Skeletal muscle cell (primary cell): ENCODE measurements at places on chromosomes 1 and 21.

- DNase-seq, result no peak
Measured at GRCh38 chr1:93723733-93724270, 42.2 kb upstream of the BCAR3 start.

- DNase-seq, result peak; percentile 57
Measured at GRCh38 chr1:153790966-153791647, 15.9 kb downstream of the SLC27A3 start.

DNA sequence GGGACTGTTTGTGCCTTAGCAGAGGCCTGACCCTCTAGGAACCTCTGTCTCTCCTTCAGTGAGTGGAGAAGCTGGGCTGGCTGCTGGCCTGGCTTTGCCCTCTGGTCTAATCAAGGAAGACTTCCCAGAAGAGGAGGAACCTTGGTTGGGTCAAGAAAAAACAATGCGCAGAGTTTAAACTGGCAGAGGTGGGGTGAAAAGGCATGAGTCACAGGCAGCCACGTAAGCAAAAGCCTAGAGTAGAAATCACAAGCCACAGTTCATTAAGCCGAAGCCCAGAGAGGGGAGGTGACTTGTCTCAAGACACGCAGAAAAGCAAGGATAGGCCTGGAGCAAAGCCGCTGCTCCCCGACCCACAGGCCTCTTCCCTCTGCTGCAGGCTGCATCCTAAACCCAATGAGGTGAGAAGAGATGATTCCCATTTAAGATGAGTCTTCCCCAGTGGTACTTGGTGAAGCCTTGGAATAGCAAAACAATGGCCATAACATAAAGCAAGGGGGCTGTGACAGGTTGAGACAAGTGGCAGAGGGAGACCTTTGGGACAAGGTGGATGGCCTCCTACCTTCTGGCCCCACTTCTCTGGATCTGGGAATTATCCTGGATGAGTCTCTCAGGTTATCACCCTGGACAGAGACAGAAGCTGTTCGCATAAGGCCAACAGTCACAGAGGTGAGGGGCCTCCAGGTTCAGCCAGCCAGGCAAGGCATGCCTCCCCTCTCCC is 7.7 kb downstream of the PDZK1IP1 start:
- no peak for DNase-seq

- DNase-seq, result no peak
Measured at GRCh38 chr21:40646651-40647050, 200.3 kb downstream of the DSCAM start.

DNA sequence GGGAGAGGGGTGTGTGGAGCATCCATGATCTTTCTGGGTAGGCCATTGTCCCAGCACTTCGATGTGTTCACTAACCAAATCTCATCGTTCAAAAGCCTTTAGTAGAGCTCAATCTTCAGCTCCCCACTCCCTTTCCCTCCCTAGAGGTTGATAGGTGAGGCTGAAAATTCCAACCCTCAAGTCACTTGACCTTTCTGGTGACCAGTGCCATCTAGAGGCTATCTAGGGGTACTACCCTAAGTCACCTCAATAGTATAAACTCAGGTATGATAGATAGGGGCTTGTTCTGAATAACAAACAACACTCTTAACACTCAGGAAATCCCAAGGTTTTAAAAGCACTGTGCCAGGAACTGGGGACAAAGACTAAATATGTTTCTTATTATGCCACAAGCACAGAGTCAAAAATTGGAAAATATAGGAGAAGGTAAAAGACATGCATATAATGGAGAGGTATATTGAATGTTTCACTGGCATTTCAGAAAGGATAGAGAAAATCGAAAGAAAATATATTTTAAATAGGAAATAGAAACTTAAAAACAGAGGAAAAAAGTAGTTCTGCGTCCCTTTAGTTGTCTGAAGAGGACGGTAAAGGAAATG is 42.9 kb upstream of the CD53 start:
- no peak for DNase-seq

- no peak for DNase-seq
Measured at GRCh38 chr1:246582301-246583055, 16.2 kb downstream of the CNST start.

GRCh38 chr1:37400466-37401225 is 73.7 kb upstream of the ZC3H12A start:
- DNase-seq, result no peak

- DNase-seq, result no peak
Measured at GRCh38 chr21:29721964-29722363, 217.8 kb downstream of the GRIK1 start.

GRCh38 chr21:42970946-42971653 is 3.3 kb upstream of the PKNOX1 start:
- no peak for DNase-seq

DNA sequence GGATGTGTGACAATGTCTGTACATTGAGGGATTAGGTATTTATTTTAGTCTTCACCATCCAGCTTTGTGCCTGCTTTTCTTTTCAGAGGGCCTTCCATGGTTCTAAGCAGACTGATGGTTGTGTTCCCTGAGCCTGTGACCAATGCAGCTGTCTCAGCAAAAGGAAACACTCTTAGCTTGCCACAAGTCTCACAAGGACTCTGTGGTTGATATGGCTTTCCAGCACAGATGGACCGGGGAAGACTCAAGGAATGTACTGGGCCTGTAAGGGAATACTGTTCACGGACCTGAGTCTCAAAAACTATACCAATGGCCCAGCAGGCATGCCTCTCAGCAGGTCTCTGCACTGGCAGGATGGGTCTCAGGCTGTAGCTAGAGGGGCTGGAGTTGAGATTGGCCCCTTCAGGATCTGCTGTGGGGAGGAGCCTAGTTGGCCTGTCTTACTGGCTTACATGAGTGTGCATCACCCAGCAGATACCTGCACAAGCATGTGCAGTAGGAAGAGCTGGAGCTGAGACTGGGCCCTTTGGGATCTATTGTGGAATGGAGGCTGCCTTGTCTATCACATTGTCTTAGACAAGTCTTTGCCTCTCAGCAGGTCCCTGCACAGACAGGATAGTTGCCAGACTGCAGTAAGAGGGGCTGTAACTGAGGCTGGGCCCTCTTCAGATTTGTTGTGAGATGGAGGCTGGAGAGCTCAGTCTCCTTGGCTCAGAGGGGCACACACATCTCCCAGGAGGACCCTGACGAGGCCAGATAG is 52.0 kb upstream of the PDC start:
- no peak for DNase-seq

DNA sequence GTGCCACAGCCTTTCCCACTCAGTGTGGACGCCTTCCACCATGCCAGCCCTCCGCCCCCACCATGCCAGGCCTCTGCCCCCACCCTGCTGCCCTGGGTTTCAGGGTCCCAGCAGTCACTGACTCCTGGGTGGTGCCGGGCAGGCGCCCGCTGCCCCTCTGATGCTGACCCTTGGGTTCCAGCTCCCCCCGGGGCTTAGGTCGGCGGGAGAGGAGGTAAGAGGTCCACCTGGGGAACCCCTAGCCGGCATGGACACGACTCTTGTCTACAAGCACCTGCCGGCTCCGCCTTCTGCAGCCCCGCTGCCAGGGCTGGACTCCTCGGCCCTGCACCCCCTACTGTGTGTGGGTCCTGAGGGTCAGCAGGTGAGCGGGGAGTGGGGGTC is 7.0 kb upstream of the PFKL start:
- no peak for DNase-seq

GRCh38 chr1:218865591-218865990 is 308.1 kb upstream of the LYPLAL1 start:
- DNase-seq, result peak; percentile 76

GRCh38 chr1:56200896-56201295 is 378.5 kb downstream of the PLPP3 start:
- DNase-seq, result no peak

DNA sequence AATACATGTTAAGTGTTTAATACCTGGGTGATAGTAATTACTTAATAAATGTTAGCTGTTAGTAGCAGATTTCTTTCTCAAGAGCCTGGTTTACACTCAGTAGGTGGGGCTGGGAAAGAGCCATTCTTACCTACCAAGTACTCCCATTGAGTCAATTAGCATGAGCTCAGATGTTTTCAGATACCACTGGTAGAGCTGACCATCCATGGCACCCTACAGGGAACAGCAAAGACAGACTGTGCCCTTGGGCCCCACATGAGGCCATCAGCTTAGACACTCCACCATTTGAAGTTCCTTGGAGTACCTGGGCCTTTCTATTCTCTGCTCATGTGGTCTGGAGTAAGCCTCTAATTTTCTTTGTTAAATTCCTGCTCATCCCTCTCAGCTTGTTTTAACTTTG is 179.3 kb downstream of the CACNA1E start:
- no peak for DNase-seq

GRCh38 chr1:16009030-16009460 is 5.0 kb downstream of the SRARP start:
- DNase-seq, result no peak
